ENCODE measurements at places on chromosomes 7 and 10.

DNA sequence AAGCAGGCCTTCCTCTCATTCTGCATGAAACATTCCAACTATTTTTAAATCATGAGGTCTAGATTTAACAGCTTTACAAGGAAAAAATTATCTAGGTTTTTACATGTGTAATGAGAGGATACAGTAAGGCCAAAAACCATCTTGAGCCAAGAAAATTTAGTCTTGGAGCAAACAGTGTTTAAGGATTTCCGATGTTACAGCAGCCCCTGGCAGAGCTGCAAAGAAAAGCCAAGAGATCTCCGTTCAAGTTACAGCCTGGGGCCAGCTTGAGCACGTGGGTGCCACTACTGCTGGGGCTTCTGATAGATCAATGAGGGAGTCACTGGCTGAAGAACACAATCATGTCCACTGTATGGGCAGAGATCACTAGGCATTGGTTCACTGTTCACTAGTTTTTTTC is 156.2 kb downstream of the EVX1 start:
- DNase-seq, result no peak

- DNase-seq, result no peak
These were observed 28.7 kb downstream of the NUP42 start for GRCh38 chr7:23210506-23210905.

GRCh38 chr10:60989400-60989876 is 45.5 kb upstream of the RHOBTB1 start:
- no peak for DNase-seq

DNA sequence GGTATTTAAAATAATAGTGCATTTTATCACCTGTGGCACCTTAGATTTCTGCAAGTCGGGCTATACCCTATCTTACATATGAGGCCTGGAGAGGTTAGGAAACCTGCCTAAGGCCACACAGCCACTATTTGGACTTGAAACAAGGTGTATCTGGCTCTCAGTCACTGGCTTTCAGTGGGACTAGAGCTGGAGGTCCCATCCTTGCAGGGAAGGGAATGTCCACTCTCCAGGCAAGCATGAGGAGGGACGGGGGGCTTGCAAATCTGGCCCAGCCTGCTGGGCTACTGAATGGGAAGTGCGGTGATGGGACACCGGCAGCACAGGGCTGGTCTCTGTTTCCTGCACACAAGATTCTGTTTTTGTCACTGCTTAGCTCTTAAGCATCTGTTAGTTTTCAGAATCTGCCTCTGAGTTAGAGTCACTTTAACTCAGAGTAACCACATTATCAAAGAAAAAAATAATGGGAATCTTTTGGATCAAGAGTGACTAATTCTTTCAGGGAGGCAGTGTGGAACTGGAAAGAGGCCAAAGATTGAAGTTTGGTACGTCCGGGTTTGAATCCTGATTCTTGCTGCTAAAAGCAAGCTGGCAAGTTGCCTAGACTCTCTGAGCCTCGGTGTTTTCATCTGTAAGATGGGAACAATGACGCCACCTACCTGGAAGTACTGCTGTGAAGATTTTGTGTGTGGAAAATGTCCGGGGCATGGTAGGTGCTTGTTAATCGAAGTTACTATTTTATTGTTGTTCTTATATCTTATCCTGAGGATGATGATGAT is 33.8 kb upstream of the HABP2 start:
- no peak for DNase-seq

GRCh38 chr10:116687633-116688032 is 54.7 kb downstream of the HSPA12A start:
- DNase-seq, result no peak

- DNase-seq, result no peak
These were observed 5.3 kb downstream of the ARPC1A start for GRCh38 chr7:99331002-99331401.

- DNase-seq, result no peak
These were observed 687.3 kb downstream of the DNAJB9 start for GRCh38 chr7:109256762-109257560.

- DNase-seq, result no peak
These were observed 214.6 kb downstream of the PRPF18 start for GRCh38 chr10:13801156-13801906.

- DNase-seq, result no peak
These were observed 218.0 kb downstream of the CREB5 start for GRCh38 chr7:28630350-28630749.

- DNase-seq, result no peak
These were observed 14.2 kb downstream of the FBH1 start for GRCh38 chr10:5904227-5904626.

GRCh38 chr7:117251687-117252086 is 71.2 kb downstream of the WNT2 start:
- no peak for DNase-seq

DNA sequence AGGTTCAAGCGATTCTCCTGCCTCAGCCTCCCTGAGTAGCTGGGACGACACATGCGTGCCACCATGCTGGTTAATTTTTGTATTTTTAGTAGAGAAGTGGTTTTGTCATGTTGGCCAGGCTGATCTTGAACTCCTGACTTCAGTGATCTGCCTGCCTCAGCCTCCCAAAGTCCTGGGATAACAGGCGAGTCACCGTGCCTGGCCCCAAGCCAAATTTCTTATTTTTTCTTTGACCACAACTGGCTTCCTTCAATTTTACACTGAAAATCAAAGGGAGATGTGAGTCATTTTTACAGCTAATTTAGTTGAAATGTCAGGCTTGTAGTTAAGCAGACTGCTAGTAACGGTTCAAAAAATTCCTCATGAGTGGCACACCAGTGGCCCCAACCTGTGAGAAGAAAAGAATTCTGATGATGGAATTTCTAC is 7.8 kb downstream of the RNF216 start:
- no peak for DNase-seq

DNA sequence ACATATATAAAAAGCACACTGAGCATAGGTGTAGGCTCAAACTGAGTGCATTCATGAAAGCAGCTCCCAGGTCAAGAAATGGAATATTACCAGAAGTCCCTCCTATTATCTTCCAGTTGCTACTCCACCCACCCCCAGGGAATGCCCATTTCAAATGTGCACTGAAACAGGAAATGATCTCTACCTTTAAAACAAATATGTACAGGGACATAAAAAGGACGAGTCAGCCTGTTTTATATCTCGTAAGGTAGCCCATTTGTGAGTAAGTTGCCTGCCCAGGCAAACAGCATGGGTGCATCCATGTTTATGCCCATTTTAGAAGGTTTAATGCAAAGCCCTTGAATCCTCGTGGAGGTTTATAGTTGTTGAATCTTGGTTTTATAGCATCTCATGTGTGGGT is 10.4 kb downstream of the FFAR4 start:
- no peak for DNase-seq

DNA sequence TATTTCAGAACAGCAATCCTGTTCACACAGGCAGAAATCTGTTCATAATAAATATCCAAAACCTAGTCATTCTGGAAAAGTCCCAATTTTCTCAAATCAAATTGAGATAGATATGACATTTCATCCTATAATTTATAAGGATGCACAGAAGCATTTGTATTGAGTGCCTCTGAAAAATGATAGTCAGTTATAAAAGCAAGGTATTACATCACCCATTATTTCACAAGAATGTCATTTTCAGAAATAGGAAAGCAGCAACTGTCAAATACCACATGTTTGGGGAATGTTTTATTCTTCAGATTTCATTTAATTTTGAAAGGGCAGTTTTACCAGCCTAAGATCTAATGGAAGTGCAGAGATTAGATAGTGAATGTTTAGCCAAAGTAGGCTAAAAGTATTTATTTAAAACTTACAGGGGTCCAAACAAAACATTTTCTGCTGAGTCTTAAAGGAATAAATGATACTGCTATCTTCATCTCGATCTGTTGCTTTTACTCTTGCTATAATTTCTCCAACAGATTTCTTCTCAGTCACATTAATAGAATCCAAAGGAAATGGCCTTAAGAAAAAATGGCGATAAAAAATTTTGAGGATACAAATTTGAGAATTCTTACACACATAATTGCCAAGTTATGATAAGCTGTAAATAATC is 185.8 kb downstream of the HGF start:
- DNase-seq, result no peak

DNA sequence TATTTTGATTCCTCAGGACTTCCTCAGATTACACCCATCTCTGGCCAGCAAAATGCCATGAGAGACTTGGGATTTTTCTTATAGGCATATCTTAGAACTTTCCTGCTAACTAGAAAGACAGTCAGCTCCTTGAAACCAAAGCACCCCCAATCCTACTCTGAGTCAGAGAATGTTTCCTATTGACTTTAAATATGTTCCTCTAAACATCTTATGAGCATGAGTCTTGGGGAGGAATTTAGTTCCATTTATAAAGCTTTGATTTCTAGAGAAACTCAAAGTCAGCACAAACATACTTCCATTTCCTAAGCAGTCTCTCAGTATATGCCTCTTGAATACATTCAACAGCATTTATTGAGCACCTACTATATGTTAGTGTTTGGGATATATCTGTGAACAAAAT is 128.5 kb downstream of the INHBA start:
- no peak for DNase-seq

DNA sequence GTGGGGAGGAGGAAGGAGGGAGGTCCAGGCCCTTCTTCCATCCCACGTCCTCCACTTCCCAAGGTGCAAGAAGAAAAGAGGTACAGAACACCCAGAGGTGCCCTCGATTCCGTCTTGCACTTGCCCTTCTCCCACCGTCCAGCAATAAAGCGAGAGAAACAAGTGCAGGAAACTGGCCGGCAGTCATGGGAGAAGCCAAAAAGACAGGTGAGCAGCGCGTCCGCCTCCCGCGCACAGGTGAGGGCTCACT is 1.3 kb downstream of the C10orf95 start:
- no peak for DNase-seq

- DNase-seq, result no peak
These were observed 17.2 kb upstream of the SLC26A4 start for GRCh38 chr7:107643407-107643806.

DNA sequence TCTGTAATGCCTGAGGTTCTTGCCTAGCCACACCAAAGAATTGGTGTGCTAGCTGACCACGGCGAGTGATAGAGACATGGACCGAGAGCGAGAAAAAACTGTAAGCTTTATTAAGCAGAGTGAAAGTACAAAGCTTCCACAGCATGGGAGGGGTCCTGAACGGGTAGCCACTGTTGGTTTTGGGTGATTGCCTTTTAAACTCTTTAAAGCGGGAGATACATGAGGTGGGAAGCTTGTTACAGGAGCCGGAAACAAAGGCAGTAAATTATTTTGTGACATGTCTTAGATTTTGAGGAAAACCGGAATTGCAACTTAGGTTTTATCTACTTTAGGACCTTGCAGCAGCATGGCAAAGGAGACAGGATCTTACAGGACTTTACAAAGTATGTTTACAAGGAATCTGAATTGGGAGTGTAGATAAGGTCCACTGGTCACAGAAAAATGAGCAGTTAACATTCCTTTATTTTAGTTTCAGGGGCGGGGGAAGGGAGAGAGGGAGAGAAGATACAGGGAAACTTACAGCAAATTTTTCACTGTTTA is 252.7 kb upstream of the MBL2 start:
- no peak for DNase-seq

GRCh38 chr10:209357-209756 is 74.1 kb downstream of the ZMYND11 start:
- DNase-seq, result no peak

DNA sequence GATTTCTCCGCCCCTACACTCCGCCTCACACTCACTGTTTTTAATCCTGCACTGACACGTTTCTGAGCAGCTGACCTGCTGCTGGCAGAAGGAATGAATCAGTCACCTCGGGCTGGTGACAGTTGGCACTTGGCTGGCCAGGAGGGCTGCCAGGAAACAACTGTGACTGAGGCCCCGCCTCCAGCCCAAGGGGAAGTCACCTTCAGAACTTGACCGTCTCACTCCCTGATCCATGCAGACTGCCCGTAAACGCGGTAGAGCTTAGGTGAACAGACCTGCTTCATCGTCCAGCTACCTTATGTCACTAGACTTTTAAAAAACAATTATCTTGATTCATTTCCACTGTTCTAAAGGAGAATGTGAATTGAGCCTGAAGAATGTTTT is 107.5 kb downstream of the DOCK1 start:
- no peak for DNase-seq

DNA sequence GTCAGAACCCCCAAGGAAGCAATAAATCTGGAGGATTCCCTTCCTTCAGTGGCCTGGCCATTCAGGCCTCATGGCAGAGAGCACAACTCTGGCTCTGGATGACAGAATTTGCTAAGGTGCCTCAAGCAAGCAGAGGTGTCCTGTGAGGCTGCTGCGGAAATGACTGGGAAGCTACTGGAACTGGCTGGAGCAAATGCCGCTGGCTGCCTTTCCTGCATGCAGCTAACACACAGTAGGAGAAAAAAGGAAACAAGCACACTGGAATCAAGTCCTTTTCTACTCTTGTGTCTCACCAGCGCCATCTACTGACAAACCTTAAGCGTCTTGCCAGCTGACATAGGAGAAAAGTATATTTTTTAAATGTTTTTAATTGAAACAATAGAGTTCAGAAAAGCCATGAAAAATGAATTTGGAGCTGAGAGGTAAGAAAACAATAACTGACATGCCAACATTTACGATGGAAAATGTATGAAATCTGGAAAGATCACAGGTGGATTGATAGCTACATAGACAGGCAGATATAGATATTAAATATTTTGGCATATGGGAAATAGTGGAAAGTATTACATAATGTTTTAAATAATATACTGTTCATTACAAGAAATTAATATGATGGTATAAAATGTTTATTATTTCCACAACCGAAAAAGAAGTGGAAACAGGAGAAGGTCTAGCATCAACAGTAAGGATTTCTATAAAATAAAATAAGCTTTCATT is 951.6 kb downstream of the ANKRD7 start:
- peak; percentile 79 for DNase-seq

DNA sequence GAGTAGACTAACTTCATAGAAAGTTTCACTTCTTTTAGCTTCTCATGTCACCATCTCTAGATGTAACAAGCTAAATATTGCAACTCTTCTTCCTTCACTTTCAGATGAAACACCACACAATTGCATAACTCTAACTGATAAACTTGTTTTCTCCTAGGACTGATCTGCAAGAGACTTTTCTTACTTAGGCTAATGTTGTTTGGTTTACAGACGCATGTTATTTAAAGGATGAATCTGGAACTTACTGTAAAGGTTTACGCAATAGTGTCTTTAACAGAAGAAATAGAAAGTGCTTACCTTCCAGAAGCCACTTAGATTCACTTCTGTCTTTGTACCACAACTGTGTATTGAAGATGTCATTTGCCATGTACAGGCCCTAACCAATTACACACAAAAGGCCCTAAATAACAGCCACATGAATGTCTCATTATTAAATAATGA is 22.1 kb upstream of the ZC3HAV1 start:
- no peak for DNase-seq

- DNase-seq, result peak; percentile 76
These were observed 175.1 kb downstream of the SEPTIN7 start for GRCh38 chr7:35975851-35976454.
